ENCODE measurements at places on chromosomes 5 and 9. TPM values are rescaled to one million over a fixed set of nuclear protein-coding genes. Genes with fewer than 3 reads are reported as not detected.

RIOK2 gene
- 29.5 TPM for total RNA-seq

IFNA21 gene
- total RNA-seq = not detected

CDH9 gene
- total RNA-seq = not detected

TRIP13 gene
- 29.8 TPM for total RNA-seq

SPATA31E1 gene
- 0.59 TPM for total RNA-seq

TAS2R1 gene
- total RNA-seq = not detected

FRMD3 gene
- 0.73 TPM for total RNA-seq

NMUR2 gene
- total RNA-seq = not detected

SLC22A4 gene
- 5.1 TPM for total RNA-seq

ITGA2 gene
- 31.7 TPM for total RNA-seq

GLT6D1 gene
- total RNA-seq = not detected

KCNIP1 gene
- total RNA-seq = not detected

AFAP1L1 gene
- 8.2 TPM for total RNA-seq

EFNA5 gene
- total RNA-seq = 11.1 TPM

DCTN4 gene
- total RNA-seq = 64.5 TPM

DMRTA1 gene
- 0.78 TPM for total RNA-seq

AQP3 gene
- 0.39 TPM for total RNA-seq

DRD1 gene
- total RNA-seq = not detected

OSTF1 gene
- total RNA-seq = 27.6 TPM

PROB1 gene
- total RNA-seq = 0.73 TPM
